Lung (tissue), 17 donors: ENCODE measurements at places on chromosomes 2 and 18. TPM values are rescaled to one million over a fixed set of nuclear protein-coding genes. Genes with fewer than 3 reads are reported as not detected.

GRCh38 chr2:241258505-241259280 lies 56.8 kb downstream of the HDLBP start:
- H3K4me3 ChIP-seq, result no peak overlapping the region
- DNase-seq, result no peak
- no peak overlapping the region for H3K27ac ChIP-seq
- H3K27me3 ChIP-seq, result no peaks in the 10 kb centered on the region
- H3K36me3 ChIP-seq, result peaks cover 64% of the 10 kb centered on the region
- no peaks in the 10 kb centered on the region for H3K4me1 ChIP-seq

DNA sequence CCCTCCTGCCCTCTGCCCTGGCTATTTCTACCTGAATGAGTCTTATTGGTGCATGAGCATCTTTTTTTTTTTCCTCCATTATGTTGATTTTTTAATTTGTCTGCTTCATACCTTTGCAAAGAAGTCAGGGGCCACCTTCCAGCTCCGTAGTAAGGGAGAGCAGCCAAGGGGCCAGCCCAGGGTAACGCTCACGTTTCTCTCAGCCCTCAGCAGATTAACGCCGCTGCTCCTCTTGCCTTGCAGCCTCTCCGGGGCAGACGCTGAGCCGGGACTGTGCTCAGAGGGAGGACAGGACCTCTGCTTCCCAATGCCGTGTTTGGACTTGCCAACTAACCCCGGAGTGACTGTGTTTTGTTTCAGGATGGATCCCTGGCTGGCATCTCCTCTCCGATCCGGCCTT lies 241.7 kb downstream of the ATAD2B start:
- no peak overlapping the region for H3K4me3 ChIP-seq
- no peaks in the 10 kb centered on the region for H3K36me3 ChIP-seq
- H3K27ac ChIP-seq, result no peak overlapping the region

- H3K36me3 ChIP-seq, result no peaks in the 10 kb centered on the region
- H3K27ac ChIP-seq, result no peak overlapping the region
- peaks cover 5% of the 10 kb centered on the region for H3K4me1 ChIP-seq
- H3K4me3 ChIP-seq, result no peak overlapping the region
These were observed 37.7 kb upstream of the CDC42EP3 start for GRCh38 chr2:37709111-37709510.

DNA sequence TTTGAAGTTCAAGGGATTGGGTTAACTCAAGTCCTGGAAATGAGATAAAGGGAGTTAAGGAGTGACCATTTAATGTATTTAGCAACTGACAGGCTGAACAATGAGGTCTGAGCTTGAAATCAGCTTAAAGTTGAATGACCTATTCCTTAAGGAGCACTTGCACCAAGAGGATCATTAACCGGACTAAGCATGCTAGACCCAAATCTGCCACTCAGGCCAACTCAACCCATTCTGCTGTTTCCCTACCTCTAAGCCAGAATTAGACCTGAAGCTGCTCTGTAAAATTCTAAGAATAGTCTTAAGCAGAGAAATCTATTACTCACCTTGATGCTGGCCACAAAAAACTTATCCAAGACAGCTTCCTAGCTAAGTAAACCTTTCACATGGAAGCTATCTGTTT lies 59.8 kb downstream of the SPRED2 start:
- H3K27ac ChIP-seq, result no peak overlapping the region
- no peak for DNase-seq
- no peak overlapping the region for H3K4me3 ChIP-seq
- no peaks in the 10 kb centered on the region for H3K36me3 ChIP-seq
- H3K4me1 ChIP-seq, result peaks cover 49% of the 10 kb centered on the region
- no peaks in the 10 kb centered on the region for H3K27me3 ChIP-seq

DNA sequence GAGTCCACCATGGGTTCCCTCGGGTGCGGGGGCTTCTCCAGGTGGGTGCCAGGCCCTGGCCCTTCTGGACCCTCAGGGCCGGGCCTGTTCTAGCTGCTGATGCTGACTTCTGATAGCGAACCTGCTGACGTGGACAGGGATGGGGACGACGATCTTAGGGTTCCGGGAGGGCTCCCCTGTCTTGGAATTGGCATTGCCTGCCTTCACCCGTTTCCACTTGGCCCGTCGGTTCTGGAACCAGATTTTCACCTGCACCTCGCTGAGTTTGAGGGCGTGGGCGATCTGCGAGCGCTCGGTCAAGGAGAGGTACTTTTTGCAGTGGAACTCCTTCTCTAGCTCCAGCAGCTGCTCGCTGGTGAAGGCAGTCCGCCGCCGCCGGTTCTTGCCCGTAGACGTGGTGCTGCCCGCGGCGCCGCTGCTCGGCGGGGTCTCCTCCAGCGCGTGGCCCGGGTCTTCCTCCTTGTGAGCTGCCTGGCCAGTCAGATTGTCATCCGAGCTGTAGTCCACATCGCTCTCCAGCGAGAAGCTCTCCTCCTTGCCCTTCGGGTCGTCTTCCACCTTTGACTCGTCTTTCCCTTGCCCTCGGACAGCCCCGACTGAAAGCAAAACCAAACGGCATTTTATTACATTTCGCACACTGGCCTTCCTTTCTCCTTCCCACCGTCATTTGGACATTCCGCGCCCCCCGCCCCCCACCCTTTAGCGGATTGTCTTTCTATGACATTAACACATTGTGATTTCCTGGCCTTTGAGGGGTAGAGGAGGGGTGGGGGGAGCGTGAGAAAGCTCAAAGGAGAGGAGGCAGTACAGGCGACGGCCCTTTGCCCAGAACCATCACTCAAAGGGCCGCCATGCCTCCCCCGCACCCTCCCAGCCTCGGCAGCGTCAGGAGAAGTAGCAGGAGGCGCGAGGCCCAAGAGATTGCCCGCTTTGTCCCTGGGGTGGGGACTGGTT lies 2.1 kb downstream of the GBX2 start:
- no peak overlapping the region for H3K27ac ChIP-seq
- peaks cover 3% of the 10 kb centered on the region for H3K4me1 ChIP-seq
- DNase-seq, result peak; percentile 30
- peaks cover 76% of the 10 kb centered on the region for H3K27me3 ChIP-seq
- H3K36me3 ChIP-seq, result no peaks in the 10 kb centered on the region
- no peak overlapping the region for H3K4me3 ChIP-seq

Gene ITPRIPL1
- polyA plus RNA-seq, result 1.1 TPM

Gene MAB21L4
- polyA plus RNA-seq, result 4.9 TPM

Gene REEP1
- polyA plus RNA-seq, result 3.1 TPM

Gene ALLC
- not detected for polyA plus RNA-seq

GRCh38 chr2:120026890-120027289 lies 14.0 kb downstream of the EPB41L5 start:
- no peaks in the 10 kb centered on the region for H3K4me1 ChIP-seq
- H3K27me3 ChIP-seq, result no peaks in the 10 kb centered on the region
- no peak for DNase-seq
- H3K27ac ChIP-seq, result no peak overlapping the region

Gene CYBRD1
- polyA plus RNA-seq, result 25.2 TPM

DNA sequence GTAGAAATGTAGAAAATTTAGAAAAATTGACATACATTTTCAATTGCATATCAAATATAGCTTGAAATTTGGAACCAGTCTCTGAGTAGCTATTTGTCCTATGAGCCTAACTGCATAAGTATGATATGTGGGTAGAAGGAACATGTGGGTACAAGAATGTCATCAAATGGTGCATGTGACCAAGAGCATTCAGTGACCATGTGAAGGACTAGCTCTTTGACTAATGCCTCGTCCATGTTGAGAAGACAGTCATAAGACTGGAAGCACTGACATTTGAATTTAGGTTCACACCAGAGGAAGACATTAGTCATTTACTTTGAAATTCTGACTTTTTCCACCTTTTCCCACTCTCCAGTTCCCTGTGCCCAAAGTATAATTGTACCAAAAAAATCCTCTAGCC lies 12.6 kb downstream of the MRPL44 start:
- no peak overlapping the region for H3K27ac ChIP-seq
- no peak overlapping the region for H3K4me3 ChIP-seq
- H3K27me3 ChIP-seq, result no peaks in the 10 kb centered on the region
- no peaks in the 10 kb centered on the region for H3K4me1 ChIP-seq
- DNase-seq, result no peak

Gene GPR39
- 5.8 TPM for polyA plus RNA-seq

DNA sequence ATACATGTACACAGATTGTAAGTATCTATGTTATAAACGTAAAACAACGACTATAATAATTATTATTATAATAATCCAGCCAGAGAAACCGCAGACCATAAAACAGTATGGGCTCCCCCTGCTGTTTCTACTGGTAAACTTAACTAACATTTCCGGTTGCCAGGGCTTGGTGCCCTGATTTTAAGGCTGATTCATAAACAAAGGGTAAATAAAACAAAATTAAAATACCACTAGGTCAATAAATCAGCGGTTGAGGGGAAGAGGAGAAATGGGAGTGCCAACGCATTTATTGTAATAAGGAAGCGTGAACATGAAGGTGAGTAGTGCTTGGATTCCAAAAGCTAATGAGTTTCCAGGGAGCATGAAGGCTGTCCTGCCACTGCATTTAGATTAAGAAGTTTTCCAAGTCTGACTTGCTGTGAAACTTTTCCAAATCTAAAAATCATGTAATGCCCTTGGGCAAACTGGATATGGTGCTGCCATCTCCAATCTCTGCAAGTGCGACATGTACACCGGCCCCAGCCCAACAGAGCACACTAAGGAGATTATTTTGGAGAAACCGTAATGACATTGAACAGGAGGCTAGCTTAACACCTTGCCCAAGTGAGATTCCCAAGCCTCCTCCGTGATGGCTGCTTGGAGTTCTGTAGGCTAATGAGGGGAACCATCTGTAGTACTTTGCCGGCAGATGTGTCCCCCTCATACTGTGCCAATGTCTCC lies 50.7 kb upstream of the HNRNPA3 start:
- no peaks in the 10 kb centered on the region for H3K27me3 ChIP-seq
- no peaks in the 10 kb centered on the region for H3K4me1 ChIP-seq
- no peak overlapping the region for H3K4me3 ChIP-seq

Gene CYTIP
- polyA plus RNA-seq, result 7.4 TPM

Gene C1QL2
- polyA plus RNA-seq, result not detected

DNA sequence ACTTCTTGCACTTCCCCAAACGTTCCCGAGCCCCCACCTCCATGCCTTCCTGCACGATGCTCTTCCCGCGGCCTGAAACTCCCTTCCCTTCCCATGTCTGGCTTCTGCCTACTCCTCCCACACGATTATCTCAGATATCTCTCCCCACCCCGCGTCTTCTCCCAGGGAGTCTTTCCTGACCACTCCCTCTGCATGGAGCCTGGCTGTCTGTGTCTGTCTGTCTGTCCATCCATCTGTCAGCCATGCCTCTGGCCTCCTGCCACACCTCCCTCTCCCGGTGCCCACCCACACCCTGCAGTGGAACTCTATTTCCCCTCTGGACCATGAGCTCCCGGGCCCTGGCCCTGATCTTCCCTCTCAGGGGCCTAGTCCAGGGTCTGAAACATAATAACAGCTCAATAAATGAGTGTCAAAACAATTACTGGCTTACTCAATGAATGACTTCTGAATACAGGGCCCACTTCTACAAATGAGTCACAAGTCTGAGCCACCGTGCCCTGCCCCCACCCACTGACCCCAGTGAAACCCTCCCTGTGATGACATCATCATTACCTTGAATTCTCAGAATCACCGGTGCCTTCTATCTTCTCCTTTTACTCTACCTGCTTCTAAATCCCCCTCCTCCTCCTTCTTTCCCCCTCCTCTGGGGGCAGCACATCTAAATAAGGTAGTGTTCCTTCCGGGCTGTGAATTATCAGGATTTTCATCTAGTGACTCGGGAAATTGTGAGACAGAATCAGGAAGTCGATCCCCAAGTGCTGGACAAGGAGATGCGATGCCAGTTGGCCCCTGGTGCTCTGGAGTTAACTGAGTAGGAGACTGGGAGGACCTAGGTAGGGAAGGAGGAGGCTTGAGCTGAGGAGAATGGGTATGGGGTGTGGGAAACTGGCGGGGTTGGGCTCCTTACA lies 46.1 kb upstream of the PLB1 start:
- no peak overlapping the region for H3K27ac ChIP-seq
- DNase-seq, result no peak
- no peaks in the 10 kb centered on the region for H3K27me3 ChIP-seq
- H3K36me3 ChIP-seq, result no peaks in the 10 kb centered on the region

DNA sequence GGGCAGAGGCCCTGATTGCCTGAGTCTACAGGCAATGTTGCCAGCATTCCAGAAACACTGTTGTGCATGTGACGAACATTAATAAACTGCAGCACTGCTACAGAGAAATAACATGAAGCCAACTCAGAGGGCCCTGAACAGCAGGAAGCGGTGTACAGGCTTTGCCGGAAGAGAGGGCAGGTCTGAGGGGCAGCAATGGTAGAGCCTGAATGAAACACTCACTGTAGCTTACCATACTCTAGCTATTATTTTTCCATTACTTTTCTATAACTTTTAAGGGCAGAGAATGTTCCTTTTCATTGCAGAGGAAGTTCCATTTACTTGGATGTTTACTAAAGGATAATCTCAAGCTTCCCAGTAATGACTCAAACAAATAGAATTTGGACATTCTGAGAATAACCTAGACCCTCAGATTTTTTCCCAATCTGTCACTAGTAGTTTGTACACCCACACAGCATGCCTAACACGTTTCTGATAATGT lies 150.4 kb downstream of the MTX2 start:
- H3K27ac ChIP-seq, result no peak overlapping the region
- no peak for DNase-seq
- no peaks in the 10 kb centered on the region for H3K27me3 ChIP-seq
- H3K4me1 ChIP-seq, result peaks cover 1% of the 10 kb centered on the region

Gene TRIM54
- polyA plus RNA-seq, result 0.16 TPM

DNA sequence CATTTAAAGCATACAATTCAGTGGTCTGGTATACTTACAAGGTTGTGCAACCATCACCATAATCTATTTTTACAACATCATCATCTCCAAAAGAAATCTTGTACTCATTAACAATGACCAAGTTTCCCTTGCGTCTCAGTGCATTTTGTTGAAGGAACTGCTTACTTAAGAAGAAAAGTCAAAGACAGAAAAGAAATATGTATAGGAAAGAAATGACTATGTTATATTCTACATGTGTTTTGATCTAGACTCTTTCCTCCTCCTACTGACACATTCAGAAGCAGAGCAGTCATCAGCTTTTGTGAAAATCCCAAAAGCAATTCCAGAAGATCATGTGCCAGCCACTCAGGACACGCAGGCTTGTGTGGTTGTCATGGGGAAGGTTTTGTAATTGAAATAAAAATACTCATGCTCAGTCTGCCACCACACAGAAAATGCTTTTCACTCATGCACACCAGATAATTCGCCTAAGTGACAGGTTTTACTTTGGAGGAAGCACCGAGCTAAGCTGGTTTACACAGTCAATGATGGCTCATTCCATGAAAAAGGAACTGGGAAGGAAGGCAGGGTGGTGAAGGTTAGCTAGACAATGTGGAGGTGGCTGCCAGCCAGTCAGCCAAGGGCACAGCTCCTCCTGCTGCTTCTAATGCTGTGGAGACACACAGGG lies 158.5 kb upstream of the REV1 start:
- peak overlapping the region; percentile 40 for H3K27ac ChIP-seq
- no peaks in the 10 kb centered on the region for H3K4me1 ChIP-seq
- no peaks in the 10 kb centered on the region for H3K27me3 ChIP-seq

- H3K36me3 ChIP-seq, result no peaks in the 10 kb centered on the region
- no peak overlapping the region for H3K27ac ChIP-seq
- DNase-seq, result no peak
- H3K4me3 ChIP-seq, result no peak overlapping the region
- H3K4me1 ChIP-seq, result no peaks in the 10 kb centered on the region
These were observed 909.5 kb upstream of the SOX11 start for GRCh38 chr2:4782647-4783046.

- H3K4me1 ChIP-seq, result peaks cover 22% of the 10 kb centered on the region
- H3K36me3 ChIP-seq, result no peaks in the 10 kb centered on the region
- H3K27me3 ChIP-seq, result peaks cover 26% of the 10 kb centered on the region
- DNase-seq, result no peak
- no peak overlapping the region for H3K4me3 ChIP-seq
- no peak overlapping the region for H3K27ac ChIP-seq
These were observed 4.5 kb upstream of the SIX3 start for GRCh38 chr2:44936715-44937687.

Gene INHA
- polyA plus RNA-seq, result 0.98 TPM
